ENCODE measurements at places on chromosomes 13 and 19.
A peak's percentile ranks its signal among the peaks of the same experiment; 100 is the strongest.

DNA sequence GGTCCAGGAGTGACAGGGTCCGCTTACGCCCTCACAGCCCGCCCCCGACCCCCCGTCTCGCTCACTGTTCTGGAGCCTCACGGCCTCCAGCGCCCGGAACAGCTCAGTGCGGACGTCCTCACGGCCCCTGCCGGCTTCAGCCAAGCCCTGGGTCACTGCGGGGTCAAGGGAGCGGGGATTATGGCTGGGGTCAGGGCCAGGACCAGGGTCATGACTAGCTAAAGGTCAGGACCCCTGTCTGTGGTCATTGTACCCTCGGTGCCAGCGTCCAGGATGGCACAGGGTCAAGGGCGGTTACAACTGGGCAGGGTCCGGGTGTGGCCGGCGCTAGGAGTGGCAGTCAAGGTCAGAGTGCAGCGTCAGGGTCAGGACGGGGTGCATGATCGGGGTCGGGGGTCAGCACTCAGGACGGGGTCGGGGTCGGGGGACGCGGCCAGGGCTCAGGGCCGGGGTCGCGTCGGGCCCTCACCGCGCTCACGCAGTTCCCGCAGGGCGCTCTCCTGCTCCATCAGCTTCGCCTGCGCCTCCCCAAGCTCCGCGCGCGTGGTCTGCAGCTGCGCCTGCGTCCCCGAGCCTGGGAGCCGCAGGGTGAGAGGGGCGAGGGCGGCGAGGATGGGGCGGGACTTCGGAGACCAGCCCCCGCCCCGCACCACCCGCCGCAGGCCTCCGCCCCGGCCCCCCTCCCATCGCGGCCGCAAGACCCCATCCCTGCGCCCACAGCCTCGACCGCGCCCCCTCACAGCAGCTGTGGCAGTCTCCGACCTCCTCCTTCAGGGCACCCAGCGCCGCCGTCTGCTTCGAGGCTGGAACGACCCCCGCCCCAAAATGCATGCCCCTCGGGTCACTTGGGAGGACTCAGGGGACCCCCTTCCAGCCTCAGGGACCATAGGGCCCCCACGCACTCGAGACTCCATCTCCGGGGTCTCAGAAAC lies 1.4 kb downstream of the CLEC4G start:
- DNase-seq, result no peak

DNA sequence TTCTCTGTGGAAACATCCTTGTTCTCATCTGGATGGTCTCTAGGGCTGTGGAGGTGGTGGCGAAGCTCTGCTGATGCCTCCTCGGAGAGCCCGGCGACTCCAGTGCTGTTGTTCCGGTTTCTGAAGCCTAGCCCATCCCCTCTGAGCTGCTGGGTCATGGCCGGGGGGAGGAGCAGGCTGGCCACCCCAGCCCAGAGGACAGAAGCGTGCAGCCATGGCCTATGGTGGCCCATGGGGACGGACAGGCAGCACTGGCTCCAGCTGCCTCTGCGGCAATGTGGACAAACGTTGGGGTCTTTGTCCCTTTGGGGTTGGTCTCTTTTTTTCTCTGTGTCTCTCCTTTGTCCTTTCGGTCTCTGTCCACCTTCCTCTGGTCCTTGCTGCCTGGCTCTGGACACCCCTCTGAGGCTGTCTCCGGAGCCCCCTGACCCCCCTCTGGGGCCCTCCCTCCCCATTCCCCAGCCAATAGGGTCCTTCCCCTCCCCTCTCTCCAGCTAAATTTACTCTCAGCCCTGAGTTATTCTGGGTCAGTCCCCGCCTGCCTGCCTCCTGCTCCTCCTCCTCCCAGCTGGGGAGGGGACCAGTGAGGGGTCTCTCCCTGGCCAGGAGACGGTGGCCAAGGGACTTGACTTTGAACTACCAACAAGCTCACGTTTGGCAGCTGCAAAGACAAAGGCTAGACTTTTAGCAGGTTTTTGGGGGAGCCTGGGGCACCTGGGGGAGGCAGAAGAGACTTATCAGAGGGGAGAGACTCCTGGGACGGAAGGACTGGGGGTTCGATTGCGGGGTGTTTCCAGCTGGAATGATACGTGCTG lies at the start of gene HRC:
HRC (minus strand) TSS at position 392 of the 815 bp plus-strand sequence; CDS start at position 233, 159 bp downstream.
- no peak for DNase-seq

DNA sequence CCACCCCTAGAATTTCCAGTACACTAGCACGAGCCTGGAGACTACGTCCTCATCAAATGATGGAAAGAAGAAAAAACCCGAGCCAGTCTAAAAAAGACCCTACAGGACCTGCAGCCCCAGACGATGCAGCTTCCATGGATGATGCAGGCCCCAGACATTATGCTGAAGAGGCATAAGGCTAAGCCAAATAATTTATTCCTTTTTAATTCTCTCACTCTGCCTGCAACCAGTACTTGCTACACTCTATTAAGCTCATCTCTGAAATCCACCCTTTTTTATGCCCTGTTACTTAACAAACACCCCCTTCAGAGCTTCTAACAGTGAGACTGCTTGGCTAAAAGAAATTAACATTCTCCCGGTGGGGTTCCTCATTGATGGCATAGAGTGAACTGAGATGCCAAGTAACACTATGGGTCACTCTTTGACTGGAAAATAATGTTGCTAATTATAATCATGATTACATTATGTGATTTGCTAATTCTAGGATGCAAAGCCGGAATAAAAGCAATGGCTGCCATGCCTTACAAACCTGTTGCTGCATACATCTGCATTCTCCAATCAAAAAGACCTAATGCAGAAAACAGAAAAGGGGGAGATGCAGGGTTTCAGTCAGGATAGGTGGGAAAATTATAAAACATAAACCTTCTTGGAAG lies 1462.4 kb downstream of the UQCRFS1 start:
- DNase-seq, result no peak

DNA sequence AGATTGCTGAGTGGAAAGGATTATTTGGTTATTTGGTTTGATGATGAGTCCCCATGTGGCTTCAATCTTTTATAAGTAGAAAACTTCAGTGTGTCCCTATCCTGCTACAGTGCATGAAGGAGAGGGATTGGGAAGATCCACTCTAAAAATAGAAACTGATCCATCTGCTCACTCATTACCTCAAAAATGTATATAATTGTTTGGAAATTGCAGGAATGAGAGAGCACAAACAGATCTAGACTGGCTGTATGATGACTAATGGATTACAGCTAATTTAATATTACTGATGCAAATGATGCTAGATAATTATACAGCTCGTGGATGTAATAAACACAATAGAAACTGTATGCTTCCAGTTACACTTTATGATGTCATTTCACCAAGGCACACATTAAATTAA lies 625.3 kb upstream of the PRR20A start:
- DNase-seq, result no peak

DNA sequence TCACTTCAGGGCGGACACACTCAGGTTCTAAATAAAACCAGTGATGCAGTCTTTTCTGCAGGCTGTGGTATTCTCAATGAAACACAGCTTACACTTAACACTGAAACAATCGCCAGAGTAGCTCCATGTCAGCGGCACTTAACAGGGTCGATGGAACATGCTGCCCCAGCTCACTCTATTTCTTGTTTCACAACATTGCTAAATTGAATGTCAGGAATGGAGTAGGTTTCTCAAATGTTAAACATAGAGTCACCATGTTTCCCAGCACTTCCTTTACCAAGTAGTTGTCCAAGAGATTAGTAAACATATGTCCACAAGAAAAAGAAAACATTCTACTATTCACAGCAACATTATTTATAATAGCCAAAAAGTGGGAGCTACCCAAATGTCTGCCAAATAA lies 306.9 kb downstream of the SLITRK6 start:
- DNase-seq, result no peak

GRCh38 chr19:23561341-23561740 lies 125.7 kb downstream of the ZNF675 start:
- no peak for DNase-seq

DNA sequence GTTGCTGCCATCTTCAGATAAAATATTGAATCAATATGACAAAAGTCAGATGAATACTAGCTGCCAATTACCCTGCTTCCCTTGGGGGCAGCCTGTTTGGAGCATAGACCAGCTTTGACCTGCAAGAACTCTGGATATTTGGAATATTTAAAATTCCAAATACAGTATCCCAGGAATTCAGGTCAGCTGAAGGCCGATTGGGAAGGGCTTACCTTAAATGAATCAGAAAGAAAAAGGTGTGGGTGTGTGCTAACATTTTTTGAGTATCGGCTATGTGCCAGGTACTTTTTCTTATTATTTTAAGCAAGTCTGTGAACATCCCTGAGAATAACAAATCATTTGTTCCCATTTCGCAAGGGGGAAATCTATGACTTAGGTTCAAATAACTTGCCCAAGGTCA lies 1.8 kb upstream of the RUBCNL start:
- DNase-seq, result no peak

DNA sequence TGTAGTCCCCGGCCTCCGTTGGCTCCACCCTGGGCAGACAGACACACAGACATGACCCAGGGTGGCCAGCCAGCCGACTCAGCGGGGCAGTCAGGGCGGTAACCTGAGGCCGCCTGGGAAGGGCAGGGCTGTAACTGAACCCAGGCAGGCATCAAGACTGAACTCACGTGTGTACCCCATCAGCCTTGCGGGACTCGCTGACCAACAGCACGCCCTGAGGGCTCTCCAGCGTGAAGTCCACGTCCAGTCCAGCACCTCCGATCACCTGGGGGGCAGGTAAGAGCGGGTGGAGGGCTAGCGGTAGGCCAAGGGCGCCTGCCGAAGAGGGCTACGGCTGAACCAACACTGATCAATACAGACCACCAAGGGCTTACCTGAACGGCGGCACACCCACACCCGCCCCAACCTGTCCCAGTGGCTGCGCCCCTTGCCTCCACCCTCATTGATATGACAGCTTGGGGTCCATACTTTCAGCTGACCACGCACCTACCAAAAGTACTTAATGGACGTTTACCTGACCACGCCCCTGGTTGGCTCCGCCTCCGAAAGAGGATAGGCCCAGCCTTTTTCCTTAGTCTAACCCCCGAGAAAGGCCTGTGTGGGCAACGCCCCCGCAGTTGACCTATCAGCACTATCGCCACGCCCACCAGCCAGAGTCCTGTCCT lies 791 bp downstream of the TMED1 start:
- DNase-seq, result no peak

DNA sequence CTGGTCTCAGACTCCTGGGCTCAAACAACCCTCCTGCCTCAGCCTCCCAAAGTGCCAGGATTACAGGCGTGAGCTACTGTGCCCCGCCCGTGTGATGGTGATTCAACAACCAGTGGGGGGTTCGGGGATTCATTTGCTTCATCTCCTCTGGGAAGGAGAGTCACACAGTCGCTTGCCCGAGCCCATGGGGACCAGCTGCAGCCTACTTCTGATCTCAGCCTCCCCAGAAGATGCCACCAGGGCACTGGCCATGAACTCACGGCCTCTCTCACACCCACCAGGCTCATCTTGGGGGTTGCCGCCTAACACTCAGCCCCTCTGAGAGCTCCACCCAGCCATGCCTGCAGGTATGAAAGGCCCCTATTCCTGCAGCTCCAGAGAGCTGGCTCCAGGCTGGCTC lies 6.8 kb downstream of the TOMM40 start:
- DNase-seq, result no peak

DNA sequence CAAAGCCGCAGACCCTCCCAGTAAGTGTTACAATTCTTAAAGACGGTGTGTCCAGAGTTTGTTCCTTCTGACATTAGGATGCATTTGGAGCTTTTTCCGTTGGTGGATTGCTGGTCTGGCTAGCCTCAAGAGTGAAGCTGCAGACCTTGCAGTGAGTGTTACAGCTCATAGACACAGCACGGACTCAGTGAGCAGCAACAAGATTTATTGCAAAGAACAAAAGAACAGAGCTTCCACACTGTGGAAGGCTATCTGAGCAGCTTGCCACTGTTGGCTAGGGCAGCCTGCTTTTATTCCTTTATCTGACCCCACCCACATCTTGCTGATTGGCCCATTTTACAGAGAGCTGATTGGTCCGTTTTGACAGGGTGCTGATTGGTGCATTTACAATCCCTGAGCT lies 242.8 kb upstream of the SGCG start:
- DNase-seq, result no peak

- no peak for DNase-seq
These were observed 580 bp downstream of the AP2A1 start for GRCh38 chr19:49767381-49767780.

DNA sequence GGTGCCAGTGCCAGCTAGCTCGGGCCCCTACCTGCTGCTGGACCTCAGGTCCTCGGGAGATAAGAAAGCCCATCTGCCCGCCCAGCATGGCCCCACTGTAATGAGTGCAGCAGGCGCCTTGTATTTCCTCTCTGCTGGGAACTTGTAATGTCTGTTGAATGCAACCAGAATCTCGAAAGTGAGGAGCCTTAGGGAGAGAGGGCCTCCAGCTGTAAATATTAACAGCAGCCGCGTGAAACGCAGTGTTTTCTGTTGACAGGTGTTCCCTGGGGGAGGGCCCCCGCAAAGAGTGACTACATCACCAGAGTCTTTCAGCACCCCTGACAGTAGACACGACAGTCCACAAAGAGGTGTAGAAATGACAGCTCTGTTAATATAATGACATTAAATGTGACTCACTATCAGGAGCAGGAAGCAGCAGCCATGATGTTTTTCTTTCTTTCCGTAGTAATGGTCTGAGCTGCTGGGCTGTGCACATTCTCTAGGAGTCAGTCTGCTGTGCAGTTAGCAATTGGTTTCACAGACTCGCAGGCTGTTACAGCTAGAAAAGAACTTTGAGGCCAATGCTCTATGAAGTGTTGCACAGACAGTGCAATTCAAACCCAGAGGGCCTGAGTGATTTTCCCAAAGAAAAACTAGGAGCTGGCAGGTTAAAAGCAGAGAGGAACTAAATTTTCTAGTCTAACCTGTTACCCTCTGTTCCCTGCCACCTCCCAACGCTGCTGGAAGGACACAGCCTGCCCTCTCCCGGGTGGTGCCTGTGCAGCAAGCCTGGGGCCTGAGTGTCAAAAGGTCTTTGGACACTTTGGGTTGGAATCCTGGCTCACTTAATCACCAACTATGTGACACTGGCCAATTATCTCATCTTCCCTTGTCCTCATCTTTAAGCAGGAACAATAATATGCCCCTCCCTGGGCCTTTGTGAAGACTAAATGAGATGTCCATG lies 58.6 kb upstream of the WASF3 start:
- DNase-seq, result peak; percentile 20

GRCh38 chr13:21971662-21972621 lies 301.1 kb downstream of the FGF9 start:
- DNase-seq, result no peak

- DNase-seq, result peak; percentile 60
These were observed 103.5 kb downstream of the FOXO1 start for GRCh38 chr13:40562975-40563349.

DNA sequence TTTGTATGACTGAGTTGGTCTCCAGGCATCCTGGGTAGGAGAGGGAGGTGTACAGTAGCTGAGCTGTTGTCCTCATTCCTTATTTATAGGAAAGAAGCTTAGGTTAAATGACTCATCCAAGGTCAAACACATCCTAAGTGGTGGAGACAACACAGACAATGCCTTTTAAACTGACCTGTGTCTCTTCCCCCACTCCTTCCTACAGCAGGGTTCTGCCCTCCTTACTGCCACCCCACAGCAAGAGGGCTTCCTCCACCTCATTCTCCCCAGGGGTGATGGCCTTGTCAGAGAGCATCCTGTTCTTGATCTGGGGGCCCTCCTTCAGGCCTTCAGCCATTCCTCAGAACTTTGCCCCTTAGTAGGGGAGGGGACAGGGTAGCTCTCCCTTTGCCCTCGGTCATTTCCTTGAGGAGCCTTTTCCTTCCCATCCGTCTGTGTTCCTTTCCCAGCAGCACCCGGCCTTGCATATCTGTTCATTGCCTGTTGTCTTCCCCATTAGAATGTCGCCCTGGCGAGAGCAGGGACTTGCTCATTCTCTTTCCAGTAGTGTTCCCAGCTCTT lies 48.2 kb upstream of the GPI start:
- DNase-seq, result peak; percentile 40

All from A172 (cell line).